Left forelimb (tissue), 1 donor: ENCODE measurements at places on chromosomes 1 and 21.

DNA sequence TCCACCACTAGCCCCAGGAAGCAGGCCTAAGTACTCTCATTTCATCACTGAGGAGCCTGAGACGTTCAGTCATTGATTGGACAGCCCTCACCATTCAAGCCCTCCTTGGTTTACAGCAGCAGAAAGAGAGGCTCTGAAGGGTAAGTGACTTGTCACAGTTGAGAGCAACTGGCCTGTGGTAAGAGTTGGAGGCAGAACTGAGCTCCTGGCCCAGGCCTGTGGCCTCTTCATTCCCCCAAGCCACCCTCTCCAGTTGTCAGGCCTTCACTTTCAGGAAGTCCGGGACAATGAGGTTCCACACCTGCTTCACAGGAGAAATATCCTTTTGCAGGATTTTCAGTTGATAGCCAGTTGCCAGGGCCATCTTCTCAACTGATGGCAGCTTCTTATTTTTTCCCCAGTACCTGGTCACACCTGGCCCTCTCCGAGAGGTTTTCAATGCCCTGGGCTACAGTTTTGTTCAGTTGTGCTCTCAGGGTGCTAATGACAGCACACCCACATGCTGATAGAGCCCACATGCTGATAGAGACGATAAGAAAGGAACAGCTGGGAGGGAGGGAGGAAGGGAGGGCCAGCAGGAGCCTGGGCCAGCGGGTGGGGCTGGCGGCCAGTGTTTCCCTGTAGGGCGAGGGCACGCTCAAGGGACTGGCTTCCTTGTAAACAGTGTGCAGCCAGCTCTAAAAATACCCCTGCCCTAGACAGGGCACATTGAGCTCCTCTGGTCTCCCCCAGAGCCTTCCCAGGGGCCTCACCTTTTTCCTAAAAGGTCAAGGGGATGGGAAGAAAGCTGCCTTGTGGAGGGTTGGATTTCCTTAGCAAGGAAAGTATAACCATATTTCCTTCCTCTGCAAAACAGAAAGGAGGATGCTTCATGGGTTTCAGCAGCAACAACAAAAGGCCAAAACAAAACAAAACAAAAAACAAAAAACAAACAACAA, 112.7 kb upstream of the JUN start:
- DNase-seq, result no peak

DNA sequence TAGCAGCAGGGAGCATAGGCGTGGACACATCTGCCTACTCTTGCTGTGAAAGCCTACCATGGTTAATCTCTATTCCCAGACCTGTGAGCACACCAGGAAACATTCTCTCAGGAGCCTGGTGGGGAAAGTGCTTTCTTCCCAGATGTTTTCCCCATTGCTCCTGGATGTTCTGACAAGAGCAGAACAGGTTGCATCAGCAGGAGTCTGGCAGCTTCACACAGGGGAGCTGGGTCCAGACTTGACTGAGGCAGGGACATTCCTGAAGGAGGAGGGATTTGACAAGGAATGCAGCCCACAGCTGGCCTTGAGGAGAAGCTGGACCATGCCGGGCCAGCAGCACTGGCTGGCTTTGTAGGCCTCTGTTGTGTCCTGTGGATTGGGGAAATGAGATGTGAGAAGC, 21.0 kb upstream of the ARTN start:
- DNase-seq, result peak; percentile 67

DNA sequence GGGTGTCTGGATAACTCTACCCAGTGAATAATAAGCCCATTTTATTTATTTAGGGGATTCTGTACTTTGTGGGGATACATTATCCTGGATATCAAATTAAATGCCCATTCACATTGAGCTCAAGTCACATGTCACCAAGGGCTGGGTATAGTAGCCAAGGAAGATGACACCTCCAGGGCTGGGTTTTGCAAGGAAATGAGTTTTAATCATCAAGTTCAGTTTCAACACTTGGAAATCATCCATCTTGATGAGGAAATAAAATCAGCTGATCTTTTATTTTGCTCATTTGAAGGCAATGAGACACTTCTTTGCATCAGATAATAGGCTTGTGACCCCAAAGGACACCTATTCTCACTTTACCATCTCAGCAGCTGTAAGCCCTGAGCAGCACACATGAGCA, 80.0 kb upstream of the TNR start:
- no peak for DNase-seq

DNA sequence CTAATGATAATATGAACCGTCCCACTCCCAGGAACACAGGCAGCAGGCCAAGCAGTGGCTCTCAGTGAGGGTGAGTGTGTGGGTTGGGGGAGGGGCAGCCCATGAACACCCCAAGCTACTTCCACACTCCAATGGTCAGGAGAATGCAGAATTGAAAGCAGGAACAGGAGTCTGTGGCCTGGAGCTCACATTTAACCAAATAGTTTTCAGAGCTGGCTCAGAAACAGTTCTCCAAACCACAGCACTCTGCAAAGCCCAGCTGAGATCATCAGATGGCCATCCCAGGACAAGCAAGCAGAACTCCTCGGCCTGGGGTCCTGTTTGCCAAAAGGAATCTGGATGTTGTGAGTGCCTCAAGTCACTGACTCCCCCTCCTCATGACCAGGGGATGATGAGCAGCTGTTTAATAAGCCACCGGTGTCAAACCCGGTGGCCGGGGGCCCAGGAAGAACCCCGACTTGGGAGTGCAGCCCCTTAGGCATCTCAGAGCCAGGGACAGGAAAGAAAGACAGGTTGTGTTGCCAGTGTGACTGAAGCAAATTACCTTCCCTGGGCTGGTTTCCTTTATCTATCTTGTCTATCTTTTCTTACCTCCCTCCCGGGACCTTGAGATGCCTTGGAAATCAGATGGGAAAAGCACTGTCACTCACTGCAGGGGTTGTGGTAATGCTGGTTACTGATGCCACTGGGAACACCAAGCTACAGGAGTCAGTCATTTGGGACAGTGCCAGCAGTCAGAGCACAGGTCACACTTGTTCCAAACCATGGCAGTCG, 20.4 kb downstream of the DEGS1 start:
- no peak for DNase-seq

GRCh38 chr1:107277022-107277421, 136.2 kb downstream of the NTNG1 start:
- DNase-seq, result no peak

- no peak for DNase-seq
Measured at GRCh38 chr1:241596633-241597032, 43.5 kb downstream of the CHML start.

GRCh38 chr1:25725482-25725881, 74.5 kb upstream of the SELENON start:
- no peak for DNase-seq

DNA sequence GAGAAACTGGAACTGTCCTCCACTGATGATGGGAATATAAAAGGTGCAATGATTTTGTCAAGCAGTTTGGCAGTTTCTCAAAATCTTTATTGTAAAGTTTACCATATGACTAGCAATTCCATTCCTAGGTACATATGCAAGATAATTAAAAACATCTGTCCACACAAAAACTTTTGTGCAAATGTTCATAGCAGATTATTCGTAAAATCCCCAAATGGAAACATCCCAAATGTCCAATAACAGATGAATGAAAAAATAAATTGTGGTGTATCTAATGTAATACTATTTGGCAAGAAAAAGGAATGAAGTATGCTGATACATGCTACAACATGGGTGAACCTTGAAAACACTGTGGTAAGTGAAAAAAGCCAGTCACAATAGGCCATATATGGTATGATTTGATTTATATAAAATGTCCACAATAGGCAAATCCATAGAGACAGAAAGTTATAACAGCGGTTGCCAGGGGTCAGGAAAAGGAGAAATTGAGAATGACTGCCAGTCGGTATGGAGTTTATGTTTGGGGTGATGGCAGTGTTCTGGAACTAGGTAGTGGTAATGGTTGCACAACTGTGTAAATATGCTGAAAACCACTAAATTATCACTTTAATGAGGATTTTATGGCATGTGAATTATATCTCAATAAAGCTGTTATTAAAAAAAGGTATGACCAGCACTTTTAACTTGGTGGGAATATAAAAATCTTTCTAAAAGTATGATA, 81.7 kb upstream of the BEND5 start:
- no peak for DNase-seq

GRCh38 chr1:154843636-154844296, 26.3 kb downstream of the KCNN3 start:
- no peak for DNase-seq

DNA sequence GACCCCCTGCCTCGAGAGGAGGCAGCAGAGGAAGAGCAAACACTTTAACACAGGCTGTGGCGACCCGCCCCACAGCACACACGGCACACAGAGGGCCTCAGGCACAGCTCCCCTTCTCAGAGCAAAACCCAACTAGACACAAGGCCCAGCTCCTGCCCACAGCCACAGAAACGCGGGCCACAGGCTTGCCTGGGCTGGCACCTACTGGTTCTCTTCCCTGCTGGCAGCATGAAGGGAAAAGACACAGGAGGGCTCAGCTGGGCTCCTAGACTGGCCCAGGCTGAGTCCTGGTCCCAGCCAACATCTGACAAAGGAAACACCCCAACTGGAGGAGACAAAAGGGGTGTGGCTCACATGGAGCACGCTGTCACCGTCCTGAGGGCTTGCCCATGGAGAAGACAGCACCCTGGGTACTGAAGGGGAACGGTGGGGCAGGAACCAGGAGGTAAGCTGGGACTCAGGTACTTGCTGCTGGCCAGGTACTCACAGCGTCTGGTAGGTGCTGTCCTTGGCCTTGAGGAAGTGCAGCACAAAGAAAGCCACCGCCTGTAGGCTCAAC, 3.5 kb downstream of the CD164L2 start:
- DNase-seq, result no peak

DNA sequence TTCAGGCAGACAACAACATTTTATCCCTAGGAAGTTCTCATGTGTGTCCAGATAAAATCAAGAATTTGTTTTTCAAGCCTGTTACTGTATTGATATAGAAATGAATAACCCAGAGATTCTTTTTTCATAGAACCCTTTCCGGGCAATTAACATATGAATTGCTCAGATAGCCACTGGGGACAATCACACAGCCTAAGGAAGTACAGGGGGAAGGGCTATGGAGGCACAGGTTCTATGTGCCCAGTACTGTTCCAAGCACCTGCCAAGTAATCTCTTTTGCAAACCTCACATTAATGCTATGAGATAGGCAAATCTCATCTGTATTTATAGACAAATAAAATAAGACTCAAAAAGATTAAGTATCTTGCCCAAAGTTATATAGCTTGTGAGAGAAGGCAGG, 84.9 kb downstream of the NTNG1 start:
- no peak for DNase-seq

- DNase-seq, result no peak
Measured at GRCh38 chr1:157310401-157310800, 172.2 kb upstream of the ETV3 start.
